Substantia nigra (tissue), 51 donors: ENCODE measurements at places on chromosomes 11 and 22.

DNA sequence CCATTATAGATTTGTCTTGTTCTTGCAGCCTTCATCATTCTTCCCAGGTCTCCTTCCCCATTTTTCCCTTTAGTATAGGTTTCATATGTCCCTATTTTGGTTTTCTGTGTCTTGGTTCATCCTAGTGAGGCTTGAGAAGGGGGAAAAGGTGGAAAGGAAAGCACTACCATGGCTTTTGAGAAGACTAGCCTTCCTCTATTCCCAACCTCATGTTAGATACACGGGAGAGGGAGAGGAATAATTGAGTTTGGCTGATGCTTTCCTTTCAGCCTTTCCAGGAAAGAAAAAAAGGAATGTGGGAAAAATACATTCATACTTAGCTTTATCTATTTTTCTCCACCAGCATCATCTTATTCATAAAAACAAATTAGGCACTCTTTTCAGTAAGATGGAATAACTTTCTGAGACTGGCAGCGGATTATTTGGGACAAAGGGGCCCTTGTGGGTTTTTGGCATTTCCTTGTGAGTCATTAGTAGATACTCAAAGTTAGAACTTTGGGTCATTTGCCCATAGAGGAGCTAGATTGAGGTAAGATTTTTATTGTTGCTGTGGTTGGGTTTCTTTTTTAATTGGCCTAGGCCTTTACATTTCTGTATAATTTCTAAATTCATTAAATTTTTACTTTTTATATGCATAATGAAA lies 23.8 kb downstream of the CAPRIN1 start:
- no peak for DNase-seq

GRCh38 chr22:35923026-35923425 lies 105.6 kb downstream of the RBFOX2 start:
- DNase-seq, result no peak

- DNase-seq, result no peak
These were observed 203.5 kb upstream of the MTNR1B start for GRCh38 chr11:92765965-92766371.

DNA sequence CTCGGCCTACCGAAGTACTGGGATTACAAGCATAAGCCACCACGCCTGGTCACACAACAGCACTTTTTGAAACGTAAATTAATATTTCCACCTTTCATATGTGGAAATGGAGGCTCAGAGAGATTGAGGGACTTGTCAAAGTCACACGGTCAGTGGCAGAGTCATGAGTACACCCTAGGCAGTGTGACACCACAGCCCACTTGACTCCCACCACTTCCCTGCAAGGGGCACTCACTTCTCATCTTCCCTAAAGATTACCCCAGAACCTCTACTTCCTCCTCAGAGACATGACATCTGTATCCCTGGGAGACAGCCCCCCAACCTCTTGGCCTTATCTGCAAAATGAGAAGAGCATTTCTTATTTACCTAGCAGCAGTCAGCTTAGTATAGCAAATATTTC lies 16.5 kb upstream of the MYOD1 start:
- no peak for DNase-seq

- no peak for DNase-seq
These were observed 7.1 kb upstream of the CD44 start for GRCh38 chr11:35131886-35132285.

GRCh38 chr22:41260871-41261270 lies 20.1 kb upstream of the CHADL start:
- no peak for DNase-seq

- no peak for DNase-seq
These were observed 1.8 kb upstream of the SNU13 start for GRCh38 chr22:41690476-41690875.

DNA sequence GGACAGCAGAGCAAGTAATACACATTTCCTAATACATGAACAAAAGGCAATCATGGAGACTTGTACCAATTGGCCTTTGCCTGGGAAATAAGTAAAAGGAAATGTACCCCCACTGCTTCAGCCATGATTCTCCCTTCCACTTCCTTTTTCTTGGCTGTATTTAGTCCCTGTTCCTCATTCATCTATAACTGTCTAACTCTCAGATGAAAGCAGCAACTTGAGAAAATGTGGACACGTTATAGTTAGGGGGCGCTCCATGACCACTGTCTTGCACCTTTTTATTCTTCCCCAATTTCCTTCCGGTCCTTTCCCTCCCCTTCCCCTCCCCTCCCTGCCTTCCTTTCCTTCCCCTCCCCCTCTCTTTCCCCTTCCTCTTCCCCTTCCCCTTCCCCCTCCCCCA lies 61.3 kb upstream of the BARX2 start:
- no peak for DNase-seq

DNA sequence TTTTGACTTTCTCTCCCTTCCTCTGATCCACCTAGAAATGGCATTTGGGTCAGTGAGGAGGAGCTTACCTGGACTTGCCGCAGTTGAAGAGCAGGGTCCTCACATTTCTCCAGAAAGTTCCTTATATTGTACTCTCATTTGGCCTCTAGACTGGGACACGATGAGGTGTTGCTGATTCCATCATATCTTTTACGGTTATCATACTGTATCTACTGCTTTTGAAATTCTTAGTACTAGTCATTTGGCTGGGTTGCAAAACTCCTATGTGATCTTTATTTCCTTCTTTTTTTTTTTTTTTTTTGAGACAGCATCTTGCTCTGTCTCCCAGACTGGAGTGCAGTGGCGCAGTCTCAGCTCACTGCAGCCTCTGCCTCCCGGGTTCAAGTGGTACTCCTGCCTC lies 58.7 kb upstream of the FAM181B start:
- DNase-seq, result no peak

DNA sequence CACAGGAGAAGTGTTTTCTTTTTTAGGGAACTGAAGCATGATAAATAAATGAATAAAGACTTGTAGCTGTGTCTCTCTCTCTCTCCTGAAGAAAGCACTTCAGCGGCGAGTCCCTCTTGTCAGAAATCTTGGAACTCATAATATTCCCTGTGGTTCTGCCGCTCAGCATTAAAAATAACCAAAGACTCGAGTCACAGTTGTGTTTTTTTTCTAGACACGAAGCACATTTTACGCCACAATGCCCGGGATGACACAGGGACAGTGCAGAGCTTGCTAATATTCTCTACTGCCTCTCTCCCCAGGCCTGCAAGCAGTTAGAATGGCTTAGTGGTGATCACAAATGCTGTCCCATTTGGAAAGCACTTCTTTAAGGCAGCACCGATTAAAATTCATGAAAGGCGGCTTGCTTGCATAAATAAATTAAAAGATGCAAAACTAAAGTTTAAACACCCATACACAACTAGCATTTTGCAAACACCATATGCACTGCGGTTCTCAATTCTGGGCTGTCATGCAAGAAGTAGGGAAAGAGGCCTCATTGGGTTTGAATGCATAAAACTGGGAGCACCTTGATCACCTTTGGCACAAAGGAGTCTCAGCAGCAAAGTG lies 597.4 kb downstream of the SOX6 start:
- no peak for DNase-seq

DNA sequence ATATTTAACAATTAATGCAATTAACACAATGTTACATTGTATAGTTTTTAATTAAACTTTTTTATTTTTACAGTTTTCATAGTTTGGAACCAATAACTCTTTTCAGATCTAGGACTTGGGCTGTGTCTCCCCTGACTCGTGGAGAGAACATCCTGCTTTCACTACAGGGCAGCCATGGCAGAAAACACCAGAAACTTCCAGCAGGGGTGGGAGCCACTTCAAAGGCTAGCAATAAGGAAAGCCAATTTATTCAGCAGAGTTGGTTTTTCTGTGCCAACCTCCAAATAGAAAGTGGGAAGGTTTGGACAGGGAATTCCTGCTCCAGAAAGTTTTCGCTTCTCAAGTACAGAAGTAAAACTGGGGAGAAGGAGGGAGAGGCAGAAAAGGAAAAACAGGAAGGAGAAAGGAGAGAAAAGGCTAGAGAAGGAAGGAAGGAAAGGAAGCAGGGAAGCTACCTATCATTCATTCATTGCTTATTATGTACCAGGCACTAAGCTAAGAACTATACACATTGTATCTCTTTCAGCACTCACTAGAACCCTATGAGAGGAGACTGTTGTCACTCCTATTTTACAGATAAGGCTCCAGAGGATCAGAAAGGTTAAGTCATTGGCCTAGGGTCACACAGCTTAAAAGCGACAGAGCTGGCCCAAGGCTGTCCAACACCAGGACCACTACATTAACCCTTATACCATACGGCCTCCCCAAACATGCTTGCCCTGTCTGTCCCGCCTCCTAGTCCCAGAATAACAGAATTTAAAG lies 54.8 kb upstream of the CREB3L1 start:
- peak; percentile 3 for DNase-seq

DNA sequence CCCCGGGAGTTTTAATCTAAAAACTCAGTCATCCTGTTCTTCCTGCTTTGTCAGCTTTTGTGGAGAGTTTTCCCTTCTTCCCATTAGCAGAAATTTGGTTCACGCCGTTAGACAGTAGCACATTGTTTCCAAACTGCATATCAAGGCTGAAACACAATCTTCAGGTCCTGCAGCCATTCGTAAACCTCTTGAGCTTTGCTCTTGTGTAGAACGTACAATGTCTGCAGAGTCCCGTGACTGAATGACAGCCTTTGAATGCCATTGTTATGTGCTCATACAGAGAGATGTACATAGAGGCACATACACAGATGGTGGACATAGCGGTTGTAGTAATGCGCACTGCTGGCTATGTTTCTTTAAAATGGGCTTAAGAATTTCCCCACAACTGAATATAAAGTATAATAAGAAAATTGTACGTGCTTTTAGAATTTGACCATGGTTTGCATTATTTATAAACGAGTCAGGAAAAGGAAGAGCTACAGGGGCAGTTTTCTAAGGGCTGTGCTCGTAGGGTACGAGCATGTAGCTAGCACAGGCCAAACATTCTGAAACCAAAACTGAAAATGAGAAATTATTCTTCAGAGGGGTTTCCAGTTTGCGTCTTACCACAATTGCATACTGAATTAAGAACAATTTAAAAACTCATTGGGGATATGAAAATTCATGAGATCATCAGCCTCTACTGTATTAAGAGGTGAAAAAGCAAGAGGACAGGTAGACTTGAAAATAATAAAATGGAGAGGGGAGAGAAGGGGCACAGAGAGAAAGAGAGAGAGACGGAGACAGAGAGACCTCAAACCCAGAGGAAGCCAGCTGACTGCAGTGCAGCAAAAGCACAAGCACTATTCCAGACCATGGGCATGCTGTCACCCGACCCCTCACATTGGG lies 310.1 kb downstream of the CADM1 start:
- no peak for DNase-seq

GRCh38 chr22:36505998-36506635 lies 723 bp downstream of the FOXRED2 start:
- no peak for DNase-seq

DNA sequence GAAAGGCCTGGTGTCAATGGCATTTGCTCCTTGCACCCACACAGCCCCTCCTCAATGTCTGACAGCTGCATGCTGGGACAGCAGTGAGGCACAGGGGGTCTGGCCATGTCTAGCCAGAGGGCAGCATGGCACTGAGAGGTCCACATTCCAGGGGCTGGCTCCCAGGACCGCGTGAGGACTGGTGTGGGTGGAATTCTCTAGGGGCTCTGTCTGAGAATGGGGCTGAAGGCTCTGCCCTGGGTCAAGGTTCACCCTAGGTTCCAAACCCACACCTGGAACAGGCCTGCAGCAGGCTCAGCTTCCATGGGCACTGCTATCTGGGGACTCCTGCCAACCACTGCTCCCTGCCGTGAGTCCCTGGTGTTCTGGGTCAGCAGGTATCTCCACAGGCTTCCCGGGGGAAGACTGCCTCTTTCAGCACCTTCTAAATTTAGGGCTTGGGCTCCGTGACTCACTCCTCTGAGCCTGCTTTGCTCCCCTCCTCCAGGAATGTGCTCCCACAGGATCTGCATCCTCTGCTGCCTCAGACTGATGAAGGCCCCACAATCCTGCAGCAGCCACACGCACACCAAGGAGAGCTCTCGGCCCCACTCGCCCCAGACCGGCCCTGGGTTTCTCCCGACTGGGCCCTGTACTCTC lies 4.2 kb downstream of the STARD10 start:
- no peak for DNase-seq

GRCh38 chr11:84828616-84829015 lies 798.5 kb downstream of the DLG2 start:
- no peak for DNase-seq

- no peak for DNase-seq
These were observed 361.3 kb downstream of the GRM5 start for GRCh38 chr11:88704485-88704884.

- no peak for DNase-seq
These were observed 1558.9 kb downstream of the FAM181B start for GRCh38 chr11:81174646-81175330.

DNA sequence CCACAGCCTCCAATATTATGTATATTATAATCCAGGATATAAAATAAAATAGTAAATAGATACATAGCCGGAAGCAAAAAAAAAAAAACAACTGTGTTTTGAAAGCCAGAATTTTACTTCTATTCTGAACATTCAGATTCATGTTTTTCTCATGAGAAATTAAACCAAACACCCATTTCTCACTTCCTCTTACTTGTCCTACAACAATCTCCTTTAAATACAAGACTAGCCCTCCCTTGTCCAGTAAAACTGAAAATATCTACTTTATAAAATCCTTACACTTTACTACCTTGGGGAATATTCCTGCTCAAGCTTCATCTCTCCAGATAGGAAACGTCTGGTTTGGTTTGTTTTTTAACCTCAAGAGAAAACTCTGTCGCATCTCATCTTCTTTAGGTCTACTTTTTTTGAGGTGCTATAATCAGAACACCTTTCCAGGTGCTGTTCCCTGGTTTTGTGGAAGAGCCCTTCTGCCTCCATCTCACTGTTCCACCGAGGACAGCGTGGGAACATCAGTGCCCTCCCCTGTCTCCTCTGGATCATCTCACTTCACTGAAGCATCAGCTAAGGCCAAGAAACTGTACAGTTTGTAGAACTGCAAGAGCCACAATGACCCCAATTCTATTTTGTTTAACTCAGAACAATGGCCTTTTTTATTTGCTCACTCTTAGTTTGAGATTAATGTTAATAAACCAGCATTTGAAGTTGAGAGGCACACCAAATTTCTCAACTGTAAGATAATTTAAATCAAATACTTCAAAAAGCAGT lies 82.0 kb upstream of the ARHGAP32 start:
- no peak for DNase-seq

- no peak for DNase-seq
These were observed 49.3 kb upstream of the THY1 start for GRCh38 chr11:119472186-119472855.

- DNase-seq, result no peak
These were observed 14.5 kb downstream of the SEPTIN3 start for GRCh38 chr22:41983513-41984405.

DNA sequence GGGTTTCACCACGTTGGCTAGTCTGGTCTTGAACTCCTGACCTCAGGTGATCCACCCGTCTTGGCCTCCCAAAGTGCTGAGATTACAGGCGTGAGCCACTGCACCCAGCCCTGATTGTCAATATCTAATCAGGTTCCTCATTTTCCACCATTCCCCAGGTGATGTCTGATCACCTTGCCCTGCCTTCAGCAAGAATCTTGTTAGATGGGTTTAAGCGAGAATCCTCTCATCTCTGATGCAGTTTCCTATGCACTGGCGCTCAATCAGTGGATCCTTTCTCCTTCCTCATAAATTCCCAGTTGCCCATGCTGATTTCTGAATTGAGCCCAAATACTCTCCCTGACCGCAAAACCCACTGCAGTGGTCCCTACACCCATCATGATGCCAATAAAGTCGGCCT lies 664 bp upstream of the ZC3H7B start:
- DNase-seq, result no peak
